Stimulated activated CD8-positive, alpha-beta memory T cell treated with anti-CD3 and anti-CD28 coated beads, Interleukin-15, amount 100 ng/mL, for 24 hours (primary cell): ENCODE measurements at places on chromosomes 5 and 9.

DNA sequence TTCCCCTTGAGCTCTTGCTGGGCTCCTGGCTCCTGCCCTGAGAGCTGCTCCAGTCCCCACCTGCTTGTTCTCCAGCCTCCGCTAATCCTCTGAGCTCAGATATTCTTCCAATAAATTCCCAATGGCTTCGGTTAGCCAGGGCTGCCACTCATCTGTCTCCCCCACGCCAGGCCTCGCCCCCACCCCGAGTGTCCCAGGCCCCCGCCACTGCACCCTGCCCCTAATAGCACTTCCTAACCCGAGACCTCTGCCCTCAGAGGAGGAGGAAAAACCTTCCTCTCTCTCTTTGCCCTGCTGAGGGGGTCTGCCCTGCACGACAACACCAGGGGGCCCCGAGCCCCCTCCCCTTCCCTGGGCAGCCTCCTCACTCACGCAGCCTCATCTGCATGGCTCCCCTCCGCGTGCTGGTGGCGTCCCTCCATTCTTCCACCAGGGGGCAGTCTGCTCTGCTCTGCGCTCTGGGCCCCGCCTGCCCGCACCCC is 5.4 kb upstream of the LCN15 start:
- peak; percentile 39 for DNase-seq

DNA sequence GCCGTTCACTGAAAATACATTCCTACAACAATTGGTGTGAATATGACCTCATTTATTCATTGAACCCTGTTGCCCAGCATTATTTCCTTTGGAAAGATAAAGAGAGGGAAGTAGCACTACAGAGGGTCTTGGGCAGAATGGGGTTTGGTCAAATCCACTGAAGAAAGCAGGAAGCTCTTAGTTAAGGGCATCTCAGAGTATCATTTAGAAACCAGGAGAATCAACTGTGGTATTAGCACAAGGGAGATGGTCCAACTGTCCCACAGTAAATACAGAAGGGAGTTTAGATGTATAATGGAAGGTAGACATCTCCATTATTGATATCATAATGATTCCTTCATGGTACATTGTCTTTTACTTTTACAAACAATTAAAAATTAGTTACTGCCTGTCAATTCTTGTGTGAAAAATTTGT is 47.1 kb downstream of the LIX1 start:
- no peak for DNase-seq

DNA sequence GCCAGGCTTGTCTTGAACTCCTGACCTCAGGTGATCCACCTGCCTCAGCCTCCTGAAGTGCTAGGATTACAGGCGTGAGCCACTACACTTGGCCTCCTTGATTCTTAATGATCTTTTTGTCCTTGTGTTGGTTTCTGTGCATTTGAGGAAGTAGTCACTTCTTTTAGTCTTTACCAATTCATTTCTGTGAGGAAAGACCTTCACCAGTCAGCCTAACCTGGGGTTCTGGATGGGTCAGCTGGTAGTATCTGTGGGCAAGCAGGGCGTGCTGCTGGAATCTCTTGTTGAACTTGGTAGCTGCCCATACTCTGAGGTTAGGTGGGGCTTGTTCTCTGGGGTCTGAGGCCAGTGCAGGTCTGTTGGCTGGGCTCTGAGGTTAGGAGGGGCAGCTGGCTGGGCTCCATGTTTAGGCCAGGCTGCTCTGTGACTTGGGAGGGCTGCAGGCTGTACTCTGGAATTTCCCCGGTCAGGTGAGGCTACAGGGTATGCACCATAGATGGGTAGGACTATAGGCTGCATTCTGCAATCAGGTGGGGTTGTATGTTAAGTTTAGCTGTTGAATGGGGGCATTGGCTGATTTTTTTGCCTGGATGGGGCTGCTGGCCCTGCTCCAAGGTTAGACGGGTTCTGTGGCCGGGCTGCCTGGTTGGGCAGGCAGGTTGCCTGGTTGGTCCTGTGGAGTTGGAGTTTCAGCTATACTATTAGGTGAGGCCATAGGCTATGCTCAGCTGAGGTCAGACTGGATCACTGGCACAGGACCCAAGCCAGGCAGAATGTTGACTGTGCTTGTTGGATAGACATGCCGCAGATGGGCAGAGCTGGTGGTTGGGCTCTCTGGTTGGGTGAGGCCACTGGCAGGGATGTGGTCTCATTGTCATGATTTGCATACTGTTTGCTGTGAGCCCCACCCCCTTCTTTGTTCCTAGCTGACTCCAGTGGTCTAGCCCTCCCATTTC is 19.2 kb downstream of the UBAP1 start:
- DNase-seq, result no peak

- DNase-seq, result no peak
Observed at GRCh38 chr5:97418462-97418861, 235.4 kb upstream of the RIOK2 start.

GRCh38 chr5:44345871-44346270 is 43.3 kb downstream of the FGF10 start:
- DNase-seq, result no peak

- no peak for DNase-seq
Observed at GRCh38 chr5:44646016-44646415, 162.7 kb upstream of the MRPS30 start.

GRCh38 chr9:79542735-79543620 is 28.8 kb upstream of the TLE4 start:
- DNase-seq, result no peak

- no peak for DNase-seq
Observed at GRCh38 chr9:79719989-79720388, 148.2 kb downstream of the TLE4 start.

DNA sequence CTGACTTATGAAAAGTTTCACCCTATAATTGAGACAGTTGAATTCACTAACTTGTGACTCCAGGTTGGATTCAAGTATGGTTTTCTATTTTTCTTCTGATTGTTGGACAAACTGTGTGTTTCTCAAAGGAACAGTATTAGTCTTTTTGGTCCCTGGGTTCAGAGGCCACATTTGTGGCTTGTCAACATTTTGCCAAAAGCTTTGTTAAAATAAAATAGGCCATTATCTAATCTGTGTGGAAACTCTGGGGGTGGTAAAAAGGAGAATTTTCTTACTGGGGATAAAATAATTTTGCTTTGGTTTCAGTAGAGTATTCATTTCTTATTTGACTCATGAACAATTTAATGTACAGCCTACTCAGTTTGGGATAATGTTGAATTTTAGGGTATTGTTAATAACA is 166.3 kb downstream of the TMEM167A start:
- no peak for DNase-seq

- no peak for DNase-seq
Observed at GRCh38 chr5:90871391-90871991, 312.9 kb downstream of the ADGRV1 start.

DNA sequence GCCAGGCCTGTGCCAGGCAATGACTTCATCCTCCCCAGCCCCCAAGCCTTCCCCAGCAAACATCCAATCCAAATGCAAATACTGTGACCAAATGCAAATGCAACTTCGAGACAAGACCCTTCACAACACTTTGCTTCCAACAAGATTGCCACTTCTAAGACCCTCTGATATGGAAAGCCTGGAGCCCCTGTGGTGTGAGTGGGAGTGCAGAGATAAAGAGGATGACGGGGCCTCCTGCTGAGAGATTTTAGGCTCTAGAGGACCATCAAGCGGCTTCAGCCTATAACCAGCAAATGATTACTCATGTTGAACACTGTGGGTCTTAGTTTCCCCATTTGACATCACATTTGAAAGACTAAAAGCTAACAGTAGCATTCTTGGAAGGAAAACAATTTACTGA is 46.6 kb upstream of the GABRP start:
- DNase-seq, result no peak

DNA sequence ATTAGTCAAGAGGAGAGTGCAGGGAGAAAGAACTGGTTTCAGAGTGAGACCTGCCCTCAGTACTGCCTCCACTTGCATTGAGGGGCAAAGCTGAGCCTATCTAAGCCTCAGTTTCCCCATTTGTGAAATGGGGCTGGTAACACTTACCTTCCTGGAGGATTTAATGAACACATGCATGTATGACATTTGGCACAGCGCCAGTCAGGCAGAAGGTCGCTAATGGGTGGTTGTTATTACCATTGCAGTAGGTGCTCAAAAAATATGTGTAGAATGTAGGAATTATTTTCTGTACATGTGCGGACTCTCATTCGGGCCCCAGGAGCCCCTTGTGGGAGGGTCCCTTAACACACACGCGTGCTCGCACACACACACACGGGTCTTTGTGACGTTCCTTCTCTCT is 10.9 kb downstream of the FAT2 start:
- DNase-seq, result no peak

DNA sequence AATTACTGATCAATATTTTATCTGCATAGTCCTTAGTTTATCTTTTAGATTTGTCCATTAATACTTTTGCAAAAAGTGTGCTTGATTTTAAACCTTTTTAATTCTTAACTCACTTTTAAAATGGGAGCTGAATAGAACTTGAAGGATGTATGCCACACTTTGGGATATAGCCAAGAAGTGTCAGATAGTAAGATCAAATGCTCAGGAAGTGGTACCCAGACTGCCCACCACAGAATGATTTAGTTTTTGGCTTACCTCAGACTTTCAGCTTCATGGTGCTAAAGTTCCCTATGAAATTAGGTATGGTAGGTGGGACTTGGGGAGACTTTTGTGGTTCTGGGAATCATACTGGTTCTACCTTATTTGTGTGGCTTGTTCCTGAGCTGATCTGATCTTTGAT is 14.7 kb downstream of the FOCAD start:
- no peak for DNase-seq

DNA sequence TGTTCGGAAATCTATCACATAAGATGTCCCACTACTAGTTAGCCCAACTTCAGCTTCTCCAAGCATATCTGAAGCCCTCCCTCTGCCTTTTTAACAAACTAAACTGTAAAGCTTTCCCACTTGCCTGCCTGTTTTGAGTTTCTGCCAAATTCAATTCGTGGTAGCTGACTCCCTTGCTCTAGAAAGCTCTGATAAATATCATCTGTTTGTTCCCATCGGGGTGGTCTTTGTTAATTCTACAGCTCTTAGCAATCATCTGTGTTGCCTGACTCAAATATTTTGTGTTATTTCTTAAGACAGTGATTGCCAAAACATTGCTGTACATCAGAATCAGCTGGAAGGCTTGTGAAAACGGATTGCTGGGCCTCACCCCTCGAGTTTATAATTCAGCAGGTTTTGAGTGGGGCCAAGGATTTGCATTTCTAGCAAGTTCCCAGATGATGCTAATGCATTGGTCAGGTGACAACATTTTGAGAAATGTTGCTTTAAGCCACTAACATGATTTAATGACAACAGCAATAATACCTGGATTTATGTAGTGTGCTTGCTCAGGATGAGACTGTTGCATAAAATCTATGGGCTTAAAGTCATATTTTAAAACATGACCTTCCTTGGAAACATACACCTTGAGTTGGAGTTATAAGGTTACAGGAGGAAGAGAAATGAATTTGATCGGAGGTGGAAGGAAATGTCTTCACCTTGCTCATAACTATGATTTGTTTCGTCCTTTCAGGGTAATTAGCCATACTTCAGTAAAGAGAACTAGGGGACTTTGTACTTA is 631.9 kb downstream of the PSAT1 start:
- DNase-seq, result no peak

GRCh38 chr9:129712634-129713401 is 40.0 kb downstream of the PTGES start:
- DNase-seq, result no peak

- DNase-seq, result no peak
Observed at GRCh38 chr9:27328483-27328882, 31.5 kb upstream of the EQTN start.

DNA sequence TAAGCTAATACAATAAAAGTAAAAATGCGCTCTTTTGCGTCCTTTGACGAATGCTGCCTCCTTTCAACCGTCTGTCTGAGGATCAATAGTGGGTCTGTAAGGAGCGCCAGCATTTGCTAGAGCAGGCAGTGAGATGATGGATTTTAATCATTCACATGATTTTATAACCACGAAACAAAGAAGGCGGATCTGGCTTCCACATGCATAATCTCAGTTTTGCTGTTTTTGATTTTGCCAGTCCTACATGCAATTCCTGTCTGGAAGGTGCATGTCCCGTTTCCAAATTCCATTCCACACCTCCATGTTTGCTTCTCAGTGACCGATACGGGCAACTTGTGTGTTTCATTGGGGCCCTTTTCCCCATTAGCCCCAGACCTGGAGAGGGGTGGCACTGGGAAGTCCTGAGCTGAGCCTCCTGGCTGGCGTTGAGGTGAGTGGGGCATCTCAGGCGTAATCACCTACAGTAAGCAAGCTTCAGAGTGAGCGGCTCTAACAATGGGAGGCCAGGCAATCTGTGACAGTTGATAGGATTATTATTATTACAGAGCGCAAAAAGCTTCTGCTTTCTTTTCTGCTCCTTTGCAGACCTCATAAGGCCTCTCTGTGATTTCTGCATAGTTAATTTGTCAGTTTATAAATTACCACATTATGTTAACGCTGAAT is 405.4 kb downstream of the ZSWIM6 start:
- no peak for DNase-seq

DNA sequence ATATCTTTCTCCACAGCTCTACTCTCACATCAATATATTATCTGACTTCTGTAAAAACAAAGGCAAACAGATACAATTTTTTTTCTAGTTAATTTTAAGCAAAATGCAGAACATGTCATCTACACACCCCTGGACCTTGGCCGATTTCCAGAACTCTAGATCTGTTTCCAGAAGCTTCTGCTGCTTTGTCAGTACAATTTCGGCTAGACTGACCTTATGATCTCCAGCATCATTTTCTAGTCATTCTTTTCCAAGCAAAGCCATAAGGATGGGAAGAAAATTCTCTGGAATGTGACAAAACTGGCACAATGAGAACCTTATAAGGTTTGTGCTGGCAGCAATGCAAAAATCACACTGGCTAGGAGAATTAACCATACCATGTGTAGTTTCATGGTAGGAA is 132.8 kb upstream of the MPDZ start:
- DNase-seq, result no peak

GRCh38 chr5:54304040-54304439 is 6.3 kb downstream of the ARL15 start:
- no peak for DNase-seq

GRCh38 chr5:63805151-63805550 is 157.1 kb downstream of the HTR1A start:
- DNase-seq, result no peak

DNA sequence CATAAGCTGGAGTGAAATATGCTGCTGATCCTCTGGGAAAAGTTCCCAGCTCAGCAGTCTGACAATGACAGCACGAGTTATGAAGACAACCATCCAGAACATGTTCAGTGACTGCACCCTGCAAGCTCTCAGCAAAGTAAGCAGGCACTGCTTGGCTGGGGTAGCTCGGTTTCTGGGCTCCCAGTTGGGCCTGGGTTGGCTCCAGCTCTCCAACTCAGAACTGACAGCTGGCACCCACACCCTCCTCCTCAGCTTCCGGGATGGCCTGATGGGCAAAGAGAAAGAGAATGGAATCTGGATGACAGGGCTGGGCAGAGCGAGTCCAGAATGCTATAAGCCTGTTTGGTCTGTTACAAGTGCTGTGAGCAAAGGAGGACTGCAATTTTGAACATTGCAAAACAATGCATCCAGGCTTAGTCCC is 185.0 kb downstream of the CSNK1G3 start:
- DNase-seq, result no peak

- no peak for DNase-seq
Observed at GRCh38 chr9:124654431-124654830, 116.7 kb downstream of the NR6A1 start.

- no peak for DNase-seq
Observed at GRCh38 chr9:100066539-100066938, 32.3 kb downstream of the ERP44 start.

GRCh38 chr9:133635098-133635497 is 1.1 kb upstream of the DBH start:
- no peak for DNase-seq
